ENCODE measurements at places on chromosomes 3 and 15.

- no peak for DNase-seq
These were observed 436.5 kb downstream of the CNTN4 start for GRCh38 chr3:2535206-2535605.

GRCh38 chr3:12662593-12663400 lies 1.1 kb downstream of the RAF1 start:
- DNase-seq, result peak; percentile 7

DNA sequence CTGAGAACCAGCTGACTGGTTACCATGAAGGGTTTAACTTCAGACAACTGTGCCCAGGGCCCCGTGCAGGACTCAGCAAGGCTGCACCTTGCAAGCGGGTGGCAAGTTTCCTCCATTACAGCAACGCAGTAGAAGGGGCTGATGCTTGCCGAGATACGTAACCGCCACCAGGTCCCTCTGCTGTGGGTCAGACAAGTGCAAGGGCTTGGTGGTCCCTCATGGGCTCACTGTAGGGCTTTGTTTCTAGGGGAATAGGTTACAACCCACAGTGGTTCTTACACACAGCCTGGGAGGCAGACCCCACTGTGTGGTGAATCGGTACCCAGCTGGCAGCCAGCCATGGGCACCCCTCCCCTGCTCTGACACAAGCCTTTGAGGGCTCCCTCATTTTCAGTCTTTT lies 15.5 kb upstream of the SNRPA1 start:
- DNase-seq, result no peak

- no peak for DNase-seq
These were observed 38.5 kb upstream of the MELTF start for GRCh38 chr3:197068077-197068476.

- no peak for DNase-seq
These were observed 70.7 kb upstream of the UBE2E1 start for GRCh38 chr3:23735062-23735461.

DNA sequence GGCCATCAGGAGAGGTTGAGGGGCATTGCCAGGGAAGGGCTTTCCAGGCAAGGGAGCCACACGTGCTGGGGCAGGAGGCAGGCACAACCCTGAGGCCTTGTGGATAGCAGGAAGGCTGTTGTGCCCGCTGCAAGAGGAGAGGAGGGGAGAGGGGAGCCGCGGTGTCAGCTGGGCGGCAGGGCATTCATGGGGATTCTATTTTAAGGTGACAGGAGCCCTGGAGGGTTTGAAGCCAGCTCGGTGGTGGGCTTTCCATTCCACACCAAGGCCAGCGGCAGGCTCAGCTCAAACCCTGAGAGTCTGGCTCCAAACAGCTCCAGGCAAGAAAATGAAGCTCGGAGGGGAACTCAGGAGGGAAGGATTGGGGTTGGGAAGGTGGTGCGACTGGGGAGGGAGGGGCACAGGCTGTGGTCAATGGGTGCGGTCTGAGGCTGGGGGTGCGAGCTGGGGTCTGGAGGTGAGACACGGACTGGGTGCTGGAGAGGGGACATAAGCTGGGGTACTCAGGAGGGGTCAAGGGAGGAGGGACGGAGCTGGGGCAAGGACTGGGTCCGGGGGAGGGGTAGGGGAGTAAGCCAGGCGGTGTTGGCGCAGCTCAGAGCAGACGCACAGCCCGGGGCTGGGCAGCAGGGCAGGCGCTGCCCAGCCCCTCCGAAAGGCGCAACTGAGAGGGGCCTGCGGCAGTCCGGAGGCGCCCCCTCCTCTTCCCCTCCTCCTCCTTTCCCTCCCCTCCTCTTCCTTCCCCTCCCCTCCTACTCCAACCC lies 43.4 kb downstream of the TPRA1 start:
- no peak for DNase-seq

DNA sequence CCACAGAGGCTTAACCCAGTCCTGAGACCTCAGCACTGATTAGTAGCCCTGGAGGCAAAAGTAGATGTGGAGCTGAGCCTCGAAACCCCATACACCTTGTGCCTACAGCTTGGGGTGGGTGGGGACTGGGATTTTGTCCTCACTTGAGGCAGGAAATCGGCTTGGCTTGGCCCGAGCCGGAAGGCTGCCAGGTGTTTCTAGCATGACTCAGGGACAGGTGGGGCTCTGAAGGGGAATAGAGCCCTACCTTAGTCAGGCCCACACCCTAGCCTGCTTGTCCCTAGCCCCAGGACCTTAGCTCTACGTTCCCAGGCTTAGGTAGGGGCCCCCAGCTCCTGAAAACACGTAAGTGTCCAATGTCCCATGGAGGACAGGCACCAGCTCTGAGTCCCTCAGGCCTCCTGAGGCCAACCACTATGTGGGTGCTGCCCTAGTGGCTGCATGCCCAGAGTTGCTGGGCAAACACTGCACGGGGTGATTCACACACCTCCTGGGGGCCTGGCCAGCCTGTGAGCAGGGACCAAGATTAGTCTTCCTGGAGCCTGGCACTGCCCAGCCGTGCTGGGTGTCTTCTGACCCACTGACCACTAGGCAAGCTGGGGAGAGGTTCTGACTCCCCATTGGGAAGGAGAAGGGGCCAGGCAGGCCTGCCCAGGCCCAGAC lies 3.1 kb downstream of the MST1R start:
- no peak for DNase-seq

DNA sequence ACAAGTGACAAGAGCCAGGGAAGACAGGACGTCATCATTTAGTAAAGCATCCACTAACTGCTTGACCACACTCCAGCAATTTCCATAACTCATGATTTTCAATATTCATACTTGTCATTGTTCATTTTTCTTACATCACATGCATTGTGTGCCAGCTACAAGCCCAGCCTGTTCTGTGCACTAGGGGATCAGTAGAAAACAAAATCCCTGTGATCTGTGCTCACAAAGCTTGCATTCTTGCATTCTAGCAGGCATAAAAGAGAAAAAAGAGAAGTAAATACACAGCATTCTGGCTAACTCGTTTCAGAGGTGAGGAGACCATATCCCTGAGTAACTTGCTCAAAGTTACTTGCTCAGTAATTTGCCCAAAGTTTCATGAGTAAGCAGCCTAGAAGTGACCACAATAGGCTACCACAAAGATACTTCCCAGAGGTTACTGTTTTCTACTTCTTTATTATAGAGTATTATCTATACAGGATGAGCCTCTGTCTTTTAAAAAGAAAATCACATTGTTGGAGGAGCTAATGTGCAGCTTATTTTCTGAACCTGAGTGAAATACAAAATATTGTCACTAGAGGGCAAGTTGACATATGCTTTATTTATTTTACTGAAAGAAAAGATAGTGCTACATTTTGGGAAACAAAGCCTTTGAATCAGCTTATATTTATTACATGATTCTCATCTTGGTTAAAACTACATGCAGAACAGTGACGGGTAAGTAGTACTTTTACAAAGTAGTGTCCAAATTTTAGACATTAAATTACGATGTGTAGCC lies 701.4 kb upstream of the LMCD1 start:
- no peak for DNase-seq

GRCh38 chr3:105579439-105579838 lies 212.7 kb downstream of the ALCAM start:
- no peak for DNase-seq

- no peak for DNase-seq
These were observed 300.1 kb downstream of the ROBO1 start for GRCh38 chr3:79467721-79468120.

Data from activated CD4-positive, alpha-beta T cell treated with anti-CD3 and anti-CD28 coated beads, Interleukin-2, amount 50 U/mL, for 4 hours (primary cell).